ENCODE measurements at places on chromosomes 2 and 18.

DNA sequence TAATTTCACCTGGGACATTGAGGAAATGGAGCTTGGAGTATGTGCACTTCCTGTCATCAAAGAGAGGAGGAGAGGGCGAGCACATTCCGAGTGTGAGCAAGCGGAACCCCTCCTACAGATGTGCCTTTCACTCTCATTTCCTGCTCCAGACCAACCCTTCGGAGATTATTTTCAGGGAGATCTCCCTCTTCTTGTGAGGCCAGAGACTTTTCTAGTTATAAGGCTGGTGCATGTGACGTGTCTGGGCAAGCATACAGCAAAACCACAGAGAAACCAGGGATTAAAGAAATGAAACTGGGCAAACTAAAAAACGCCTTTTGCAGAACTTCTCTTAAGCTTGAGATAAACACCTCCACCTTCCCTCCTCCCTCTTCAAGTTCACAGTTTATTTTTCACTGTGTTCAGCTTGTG is 409.2 kb upstream of the TCF4 start:
- no peak for DNase-seq

DNA sequence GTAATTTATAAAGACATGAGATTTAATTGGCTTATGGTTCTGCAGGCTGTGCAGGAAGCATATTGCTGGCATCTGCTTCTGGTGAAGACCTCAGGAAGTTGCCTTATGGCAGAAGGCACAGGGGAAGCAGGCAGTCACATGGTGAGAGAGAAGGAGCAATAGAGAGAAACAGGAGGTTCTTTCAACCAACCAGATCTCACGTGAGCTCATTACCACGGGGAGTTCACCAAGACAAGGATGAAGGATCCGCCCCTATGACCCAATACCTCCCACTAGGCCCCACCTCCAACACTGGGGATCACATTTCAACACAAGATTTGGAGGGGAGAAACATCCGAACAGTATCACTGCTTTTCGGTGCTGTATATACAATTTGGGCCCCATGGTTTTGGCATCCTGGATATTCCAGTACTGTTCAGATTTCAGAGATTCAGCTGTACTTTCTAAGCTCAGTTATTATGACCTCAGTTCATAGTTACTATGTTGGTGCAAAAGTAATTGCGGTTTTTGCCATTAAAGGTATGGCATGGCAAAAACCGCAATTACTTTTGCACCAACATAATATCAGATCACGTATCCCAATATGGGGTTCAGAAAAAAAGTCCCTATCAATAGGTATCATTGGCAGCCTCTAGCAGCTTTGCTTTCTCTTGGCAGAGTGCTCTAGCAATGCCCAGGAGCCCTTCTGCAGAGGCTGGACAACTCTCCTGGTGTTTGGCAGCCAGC is 189.6 kb upstream of the SIX3 start:
- DNase-seq: no peak

GRCh38 chr2:86042256-86043168 is 63.2 kb downstream of the POLR1A start:
- no peak for DNase-seq

DNA sequence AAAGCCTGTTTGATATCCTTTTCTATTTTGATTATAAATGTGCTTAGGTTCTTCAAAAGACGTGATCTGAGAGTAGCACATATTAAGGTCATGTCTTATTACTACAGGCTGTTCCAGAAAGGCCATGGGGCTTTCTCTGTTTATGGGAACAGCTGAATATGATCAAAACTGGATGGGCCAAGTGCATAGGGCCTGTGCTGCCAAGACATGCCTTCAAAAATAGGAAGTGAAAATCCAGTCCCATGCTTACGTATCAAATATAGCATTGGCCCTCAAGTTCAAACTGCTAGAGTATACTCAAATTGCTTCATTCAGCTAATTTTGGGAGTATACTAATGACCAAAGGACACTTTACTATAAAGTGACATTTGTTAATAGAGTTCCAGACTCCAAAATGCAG is 24.1 kb downstream of the SLC25A52 start:
- no peak for DNase-seq

- DNase-seq: no peak
These were observed 74.1 kb downstream of the PSMG2 start for GRCh38 chr18:12776821-12777471.

- no peak for DNase-seq
These were observed 159.6 kb downstream of the SLC8A1 start for GRCh38 chr2:40292291-40292690.

DNA sequence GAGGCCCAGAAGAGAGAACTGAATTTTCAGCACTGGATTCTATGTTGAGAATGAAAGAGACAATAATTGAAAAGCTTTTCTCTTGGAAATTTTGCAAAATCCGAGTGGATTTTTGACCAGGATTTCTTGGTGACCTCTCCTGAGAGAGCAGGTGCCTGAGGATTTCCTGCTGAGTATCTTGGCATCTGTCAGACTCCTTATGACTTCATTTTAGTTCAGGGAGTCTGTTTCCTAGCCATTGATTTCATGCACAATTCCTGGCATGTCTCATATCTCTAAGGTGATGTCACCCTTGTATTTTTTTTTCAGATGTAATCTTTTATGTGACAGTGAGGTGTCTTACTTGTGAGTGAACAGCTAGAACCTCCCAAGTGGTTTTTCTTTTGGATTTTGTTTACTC is 195.9 kb downstream of the NEDD4L start:
- no peak for DNase-seq

DNA sequence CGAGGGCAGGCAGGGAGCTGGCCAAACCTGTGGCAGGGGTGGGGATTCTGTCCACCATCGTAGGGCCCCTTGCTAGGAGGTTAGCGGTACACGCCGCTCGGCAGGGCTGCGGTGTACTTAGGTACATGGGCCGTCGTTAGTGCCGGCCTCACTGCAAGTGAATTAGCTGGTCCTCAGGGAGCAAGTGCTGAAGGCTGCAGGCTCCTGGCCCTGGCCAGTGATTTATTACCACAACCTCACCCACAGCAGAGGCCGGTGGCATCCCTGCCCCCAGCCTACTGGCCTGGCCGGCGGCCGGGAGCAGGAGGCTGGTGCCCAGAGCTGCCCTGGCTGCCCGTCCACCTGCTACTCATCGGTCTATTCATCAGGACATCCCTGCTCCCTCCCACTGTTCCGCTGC is 19.6 kb upstream of the PTMA start:
- no peak for DNase-seq

DNA sequence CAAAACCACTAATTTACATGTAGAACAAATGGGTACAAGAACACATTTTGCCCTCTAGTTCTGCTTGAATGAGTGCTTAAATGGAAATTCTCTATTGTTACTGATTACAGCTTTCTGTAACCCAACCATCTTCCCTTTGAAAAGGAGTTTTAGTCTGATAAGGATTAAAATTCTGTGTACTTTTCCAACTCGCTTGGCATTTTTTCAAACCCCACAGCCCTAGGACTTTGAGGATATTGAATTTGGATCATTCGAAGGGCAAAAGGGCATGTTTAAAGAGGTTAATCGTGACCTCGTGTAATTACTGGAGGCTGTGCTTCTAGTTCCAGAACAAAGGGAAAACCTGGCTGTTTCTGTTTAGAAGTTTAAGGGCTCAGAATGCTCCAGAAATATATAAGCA is 432.3 kb downstream of the PID1 start:
- DNase-seq: no peak

GRCh38 chr18:5772306-5773105 is 122.8 kb downstream of the TMEM200C start:
- no peak for DNase-seq

- no peak for DNase-seq
These were observed 862.2 kb upstream of the LRATD1 start for GRCh38 chr2:13770279-13770678.

GRCh38 chr2:134679745-134680144 is 39.1 kb downstream of the TMEM163 start:
- DNase-seq: no peak

DNA sequence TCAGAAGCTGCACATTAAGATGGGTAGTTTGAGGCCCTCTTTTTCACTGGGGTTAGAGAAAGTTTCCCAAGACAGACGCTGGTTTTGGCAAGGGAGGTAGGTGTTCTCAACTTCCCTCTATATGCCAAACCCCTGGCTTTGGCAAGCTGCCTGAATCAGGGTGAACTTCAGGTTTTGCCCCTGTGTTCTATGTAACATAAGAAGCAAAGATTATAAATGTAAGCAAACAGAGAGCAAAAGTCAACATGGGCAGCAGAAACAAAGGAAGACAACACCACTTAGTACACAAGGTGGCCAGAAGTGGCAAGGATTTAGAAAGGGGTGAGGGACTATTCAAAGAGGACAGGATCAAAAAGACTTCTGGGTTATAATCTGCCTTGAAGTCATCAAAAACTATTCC is 70.5 kb upstream of the TFCP2L1 start:
- no peak for DNase-seq

DNA sequence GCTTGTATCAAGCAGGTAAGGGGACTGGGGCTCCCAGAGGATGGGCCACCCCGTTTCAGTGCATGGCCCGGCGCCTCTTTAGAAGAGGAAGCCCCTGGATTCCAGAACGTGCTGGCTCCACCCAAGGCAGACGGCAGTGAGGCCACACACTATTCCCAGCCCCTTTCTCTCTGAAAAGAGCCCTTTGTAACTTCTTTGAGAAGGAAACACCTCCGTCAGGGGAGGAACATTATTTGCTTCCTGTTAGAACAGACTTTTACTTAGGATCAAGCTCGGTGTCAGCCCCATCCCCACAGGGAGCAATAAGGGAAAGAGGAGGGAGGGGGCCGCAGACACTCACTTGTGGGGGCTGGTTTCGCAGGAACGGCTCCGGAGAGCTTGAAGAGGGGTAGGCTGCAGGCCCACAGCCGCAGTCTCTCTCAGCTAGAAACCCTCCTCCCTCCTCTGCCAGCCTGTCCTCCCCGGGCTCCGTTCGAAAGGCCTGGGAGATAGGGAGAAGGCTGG is 49.6 kb upstream of the RMDN2 start:
- no peak for DNase-seq

- no peak for DNase-seq
These were observed 499.7 kb downstream of the PTH2R start for GRCh38 chr2:208906330-208906729.

- DNase-seq: no peak
These were observed 43.1 kb upstream of the ATP8B1 start for GRCh38 chr18:57846258-57846657.

DNA sequence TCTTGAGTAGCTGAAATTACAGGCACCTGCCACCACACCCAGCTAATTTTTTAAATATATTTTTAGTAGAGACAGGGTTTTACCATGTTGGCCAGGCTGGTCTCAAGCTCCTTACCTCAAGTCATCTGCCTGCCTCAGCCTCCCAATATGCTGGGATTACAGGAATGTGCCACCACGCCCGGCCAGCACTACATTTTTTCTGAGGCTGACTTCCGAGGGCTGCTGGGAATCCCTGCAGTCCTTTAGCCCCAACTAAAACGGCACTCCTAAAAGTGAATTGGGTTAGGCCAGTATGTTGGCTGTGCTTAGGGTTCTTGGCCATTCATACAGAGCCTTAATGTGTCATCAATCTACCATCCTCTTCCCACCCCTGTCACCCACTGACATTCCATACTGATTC is 375.4 kb downstream of the DCC start:
- DNase-seq: no peak

- DNase-seq: no peak
These were observed 129.2 kb downstream of the ALPK2 start for GRCh38 chr18:58499527-58500221.

DNA sequence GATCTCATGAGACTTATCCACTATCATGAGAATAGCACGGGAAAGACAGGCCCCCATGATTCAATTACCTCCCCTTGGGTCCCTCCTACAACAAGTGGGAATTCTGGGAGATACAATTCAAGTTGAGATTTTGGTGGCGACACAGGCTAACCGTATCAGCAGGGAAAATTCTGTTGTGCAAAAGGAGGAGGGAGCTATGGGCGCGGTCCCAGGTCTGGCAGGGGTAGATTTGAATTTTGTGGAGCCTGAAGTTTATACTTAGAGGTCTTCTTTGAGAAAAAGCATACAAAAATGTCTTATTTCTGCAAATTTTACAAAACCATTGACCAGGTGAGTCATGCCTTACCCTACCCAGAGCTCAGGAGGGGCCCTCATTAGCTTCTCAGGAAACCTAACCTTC is 36.6 kb downstream of the SLC4A3 start:
- no peak for DNase-seq

DNA sequence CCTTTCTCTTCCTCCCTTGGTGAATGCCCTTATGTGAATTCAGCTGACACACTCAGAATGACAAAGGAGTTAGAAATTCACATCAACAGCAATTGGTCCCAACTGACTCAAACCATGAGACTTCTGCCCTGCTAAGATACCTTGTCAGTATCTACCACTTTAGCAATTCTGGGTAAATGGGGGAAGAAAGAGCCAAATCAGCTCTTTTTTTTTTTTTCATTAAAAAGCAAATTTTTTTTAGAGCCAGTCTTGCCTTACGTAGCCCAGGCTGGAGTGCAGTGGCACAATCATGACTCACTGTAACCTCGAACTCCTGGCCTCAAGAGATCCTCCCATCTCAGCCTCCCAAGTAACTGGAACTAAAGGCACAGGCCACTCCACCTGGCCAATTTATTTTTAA is 1.7 kb upstream of the PPP4R1 start:
- no peak for DNase-seq

GRCh38 chr18:24018299-24018886 is 3.8 kb downstream of the TTC39C start:
- no peak for DNase-seq

DNA sequence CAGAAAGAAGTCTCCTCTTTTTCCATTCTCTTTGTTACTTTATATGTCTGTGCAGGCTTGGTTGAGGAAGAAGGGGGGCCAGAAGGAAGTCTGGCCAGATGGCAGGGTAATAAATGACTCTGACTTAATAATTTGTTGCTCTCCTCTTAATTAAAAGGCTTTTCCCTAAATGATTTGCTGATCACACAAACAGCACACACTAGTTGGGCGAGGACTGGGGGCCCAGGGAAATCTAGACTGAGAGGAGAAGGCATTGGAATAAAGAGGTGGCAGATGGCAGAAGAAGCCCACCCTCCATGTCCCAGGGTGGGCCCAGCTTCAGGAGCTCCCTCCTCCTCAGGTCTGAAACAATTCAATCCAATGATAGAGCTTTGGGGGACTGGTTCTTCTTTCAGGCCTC is 12.7 kb upstream of the SMARCAL1 start:
- no peak for DNase-seq

- DNase-seq: no peak
These were observed 146.5 kb downstream of the CCDC74A start for GRCh38 chr2:131674174-131674507.

GRCh38 chr2:31987454-31988220 is 23.2 kb downstream of the MEMO1 start:
- DNase-seq: no peak

- DNase-seq: no peak
These were observed 322.9 kb downstream of the GBX2 start for GRCh38 chr2:235845245-235845644.

DNA sequence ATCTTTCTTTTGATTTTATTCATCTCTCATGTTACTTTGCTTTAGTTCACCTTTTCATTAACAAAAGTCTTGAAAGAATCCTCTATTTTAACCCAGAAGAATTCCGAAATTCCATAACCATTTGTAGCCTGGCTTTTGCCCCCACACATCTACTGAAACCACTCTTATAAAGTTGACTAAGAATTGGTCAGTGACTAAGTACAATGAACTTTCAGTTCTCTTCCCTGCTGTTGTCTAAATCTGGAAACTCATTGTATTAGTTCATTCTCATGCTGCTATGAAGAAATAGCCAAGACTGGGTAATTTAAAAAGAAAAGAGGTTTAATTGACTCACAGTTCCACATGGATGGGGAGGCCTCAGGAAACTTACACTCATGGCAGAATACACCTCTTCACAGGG is 49.9 kb upstream of the PNPT1 start:
- no peak for DNase-seq

- DNase-seq: no peak
These were observed 13.4 kb downstream of the IL37 start for GRCh38 chr2:112924360-112924759.

GRCh38 chr18:26424428-26425147 is 123.8 kb downstream of the KCTD1 start:
- no peak for DNase-seq
